AG09309 (cell line): ENCODE measurements at places on chromosomes 6 and 20.

DNA sequence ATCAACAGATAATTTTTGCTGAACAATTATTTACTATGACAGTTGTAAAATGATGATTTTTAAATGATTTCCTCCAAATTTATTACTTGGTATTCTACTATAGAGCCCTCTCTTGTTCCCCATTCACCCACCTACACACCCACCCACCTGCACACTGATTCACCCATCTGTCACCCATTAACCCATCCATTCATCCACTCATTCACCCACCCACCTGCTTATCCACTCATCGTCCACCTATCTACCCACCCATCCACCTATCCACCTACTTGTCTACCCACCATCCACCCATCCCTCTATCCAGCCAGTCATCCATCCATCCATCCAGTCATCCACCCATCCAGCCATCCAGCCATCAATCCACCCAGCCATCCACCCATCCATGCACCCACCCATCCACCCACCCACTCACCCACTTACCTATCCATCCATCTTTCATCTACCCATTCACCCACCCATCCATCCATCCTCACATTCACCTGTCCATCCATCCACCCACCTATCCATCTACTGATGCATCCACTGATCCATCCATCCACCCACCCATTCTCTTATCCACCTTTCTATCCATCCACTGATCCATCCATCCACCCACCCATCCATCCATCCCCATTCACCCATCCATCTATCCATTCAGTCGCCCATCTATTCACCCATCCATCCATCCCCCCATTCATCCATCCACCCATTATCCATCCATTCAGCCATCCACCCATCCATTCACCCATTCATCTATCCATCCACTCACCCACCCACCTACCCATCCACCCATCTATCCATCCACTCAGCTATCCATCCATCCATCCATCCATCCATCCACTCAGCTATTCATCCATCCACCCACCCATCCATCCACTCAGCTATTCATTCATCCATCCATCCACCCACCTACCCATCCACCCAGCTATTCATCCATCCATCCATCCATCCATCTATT is 72.0 kb downstream of the SYNJ2 start:
- no peak for DNase-seq

- no peak for DNase-seq
Measured at GRCh38 chr6:3433005-3433404, 23.8 kb downstream of the SLC22A23 start.

DNA sequence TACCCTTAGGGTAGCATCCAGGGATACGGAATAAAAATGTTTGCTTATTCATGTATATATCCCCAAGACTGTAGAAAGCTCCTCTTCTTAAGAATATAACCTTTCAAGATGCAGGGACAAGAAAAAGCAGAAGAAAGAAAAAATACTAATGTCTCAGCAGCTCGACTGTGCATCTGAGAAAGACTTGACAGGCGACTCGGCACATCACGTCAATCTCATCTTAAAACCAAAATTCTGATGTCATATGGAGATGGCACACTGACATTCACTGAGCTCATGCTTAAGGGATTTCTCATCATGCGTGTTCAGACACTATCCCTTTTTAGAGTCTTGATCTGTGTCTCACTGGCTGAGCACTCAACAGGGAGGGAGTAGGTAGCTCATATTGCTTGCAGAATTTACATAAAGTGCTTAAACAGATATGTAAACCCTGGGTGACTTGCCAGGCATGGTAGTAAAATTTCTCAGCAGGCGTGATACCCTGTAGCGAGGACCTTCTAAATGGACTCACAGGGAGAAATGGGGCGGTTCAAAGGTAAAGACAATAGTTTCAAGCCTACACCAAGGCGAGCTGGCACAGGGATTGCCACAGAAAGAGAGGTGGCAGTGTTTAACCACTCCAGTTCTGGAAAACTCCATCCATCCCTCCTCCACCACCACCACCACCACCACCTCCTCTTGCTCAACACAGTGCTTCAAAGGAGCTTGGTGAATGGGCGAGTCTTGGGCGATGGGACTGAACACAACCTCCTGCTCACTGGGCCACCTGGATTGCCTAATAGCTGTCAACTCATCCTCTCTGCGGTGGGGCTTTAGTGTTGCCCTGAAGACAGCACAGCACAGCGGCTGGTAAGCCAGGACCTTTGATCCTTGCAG is 330.5 kb downstream of the TFAP2A start:
- no peak for DNase-seq

DNA sequence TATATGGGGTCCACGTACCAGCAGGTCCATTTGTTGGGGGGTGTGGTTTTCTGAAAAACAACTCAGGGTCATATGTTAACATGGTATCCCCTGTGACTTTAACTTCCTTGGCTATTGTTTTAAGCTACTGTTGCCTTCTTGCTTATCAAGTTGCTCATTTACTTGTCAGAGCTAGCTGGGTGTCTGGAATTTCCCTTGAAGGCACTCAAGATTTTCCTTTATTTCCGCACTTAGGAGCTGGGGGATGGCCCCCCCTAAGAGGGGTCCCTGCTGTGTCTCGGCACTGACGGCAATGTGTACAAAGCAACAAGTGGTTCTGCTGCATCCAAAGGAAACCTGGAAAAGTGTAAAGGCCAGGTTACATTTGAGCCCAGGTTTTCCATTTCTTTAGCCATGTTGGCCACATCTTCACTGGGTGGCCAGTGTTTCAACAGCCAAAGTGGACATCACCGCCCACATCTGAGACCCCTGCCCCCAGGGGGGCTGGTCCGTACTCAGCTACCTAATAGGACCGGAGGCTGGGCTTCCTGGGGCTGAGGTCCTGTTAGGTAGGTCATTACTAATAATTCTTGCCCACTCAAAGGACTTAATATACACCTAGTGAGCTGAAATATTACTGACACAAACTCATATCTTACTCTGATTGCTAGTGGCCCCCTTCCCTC is 24.8 kb upstream of the SYNDIG1 start:
- no peak for DNase-seq

- no peak for DNase-seq
Measured at GRCh38 chr6:10351791-10352190, 63.1 kb downstream of the TFAP2A start.

DNA sequence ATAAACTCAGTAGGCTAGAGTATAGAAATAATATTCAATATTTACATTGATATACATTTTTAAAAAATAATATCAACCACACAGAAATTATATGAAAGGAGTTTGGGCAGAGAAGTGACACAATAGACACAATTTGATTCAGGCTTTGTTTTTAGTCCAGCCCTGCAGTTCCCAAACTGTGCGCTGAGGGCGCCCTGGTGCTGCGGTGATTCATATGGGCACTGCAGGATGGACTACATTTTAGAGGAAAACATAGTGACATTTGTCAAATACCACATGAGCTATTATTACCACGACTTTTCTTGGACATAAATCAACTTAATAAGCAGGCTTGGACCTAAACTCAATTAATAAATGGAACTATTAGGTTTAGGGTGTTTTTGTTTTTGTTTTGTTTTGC is 364.3 kb upstream of the ID4 start:
- no peak for DNase-seq
